ENCODE measurements at places on chromosomes 7 and 10.

DNA sequence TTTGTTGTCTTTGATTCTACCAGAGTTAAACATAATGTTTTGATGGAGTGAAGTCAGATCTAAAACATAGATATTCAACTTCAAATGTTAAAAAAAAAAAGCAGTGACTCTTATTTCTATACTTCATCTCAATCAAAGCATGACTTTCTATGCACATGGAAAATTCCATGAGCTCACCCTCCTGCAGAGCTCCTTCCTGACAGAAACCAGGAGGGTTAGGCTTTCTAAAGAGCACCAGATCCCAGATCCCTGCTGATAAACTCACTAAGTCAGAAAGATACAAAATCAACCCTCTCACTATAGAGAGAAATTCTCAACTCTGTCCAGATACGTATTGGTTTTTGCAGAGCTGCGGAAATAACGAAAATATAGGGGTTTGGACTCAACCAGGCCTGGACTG, 122.6 kb downstream of the FAM107B start:
- no peak for DNase-seq

DNA sequence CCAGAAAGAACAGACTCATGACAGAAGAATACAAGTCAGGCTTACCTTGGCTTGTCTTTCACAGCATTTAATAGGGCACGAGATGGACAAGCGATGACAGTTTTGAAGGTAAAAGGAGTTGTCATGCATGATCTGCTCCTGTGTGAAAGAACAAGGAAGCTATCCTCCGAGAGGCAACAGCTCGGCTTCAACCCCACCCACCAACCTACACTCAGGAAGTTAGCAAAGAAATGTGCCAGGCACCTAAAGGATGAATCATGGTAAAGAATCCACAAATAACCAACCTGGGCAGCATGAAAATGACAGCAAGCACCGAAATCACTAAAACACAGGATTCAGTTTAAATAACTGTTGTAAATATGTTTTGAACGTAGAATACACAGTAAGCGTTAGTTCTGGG, 700.2 kb downstream of the TYW1 start:
- DNase-seq: no peak

GRCh38 chr10:92727141-92727540, 37.4 kb downstream of the HHEX start:
- no peak for DNase-seq

GRCh38 chr10:10946801-10947200, 70.9 kb upstream of the CELF2 start:
- no peak for DNase-seq

DNA sequence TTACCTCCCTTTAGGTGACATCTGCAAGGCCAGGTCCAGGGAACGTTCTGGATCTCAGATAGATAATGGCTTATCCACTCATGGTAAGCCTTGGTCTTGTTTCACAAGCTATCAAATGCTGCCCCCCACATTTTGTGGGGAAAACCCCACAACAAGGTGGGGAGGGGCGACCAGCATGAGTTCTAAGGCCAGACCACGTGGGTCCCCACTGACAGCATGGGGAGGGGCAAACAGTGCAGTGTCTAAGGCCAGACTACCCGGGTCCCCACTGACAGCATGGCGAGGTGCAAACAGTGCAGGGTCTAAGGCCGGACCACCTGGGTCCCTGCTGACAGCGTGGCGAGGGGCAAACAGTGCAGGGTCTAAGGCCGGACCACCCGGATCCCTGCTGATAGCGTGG, 102.8 kb downstream of the DIP2C start:
- DNase-seq: no peak

GRCh38 chr7:34263168-34263567, 357.8 kb downstream of the BMPER start:
- DNase-seq: no peak

- no peak for DNase-seq
Measured at GRCh38 chr7:14009453-14010418, 20.3 kb upstream of the ETV1 start.

DNA sequence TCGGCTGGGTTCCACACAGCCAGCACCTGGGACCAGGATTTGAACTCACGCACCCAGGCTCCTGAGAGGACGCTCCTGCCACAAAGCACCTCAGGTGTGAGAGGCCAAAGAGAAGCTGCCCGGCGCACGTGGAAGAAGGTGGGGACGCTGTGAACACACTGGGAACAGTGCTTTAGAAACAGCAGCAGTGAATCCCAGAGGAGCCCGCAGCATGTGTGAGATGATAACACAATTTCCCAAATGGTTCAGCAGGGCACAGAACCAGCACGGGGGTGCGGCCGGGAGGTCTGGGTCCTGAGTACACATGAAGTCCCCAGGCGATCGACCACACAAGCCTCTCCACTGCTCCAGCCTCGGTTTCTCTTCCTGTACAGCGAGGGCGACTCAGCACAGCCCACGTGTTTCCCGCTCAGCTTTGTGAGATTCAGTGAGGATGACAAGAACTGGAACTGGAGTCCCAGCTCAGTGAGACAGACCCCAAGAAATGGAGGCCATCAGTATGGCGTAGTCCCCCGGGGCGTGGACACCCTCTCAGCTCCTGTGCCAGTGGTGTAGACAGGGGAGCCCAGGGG, 188.3 kb downstream of the MAD1L1 start:
- DNase-seq: no peak

- no peak for DNase-seq
Measured at GRCh38 chr10:79269443-79269842, 77.8 kb upstream of the PPIF start.

- peak; percentile 0 for DNase-seq
Measured at GRCh38 chr7:122975341-122975740, 20.2 kb downstream of the TAS2R16 start.

DNA sequence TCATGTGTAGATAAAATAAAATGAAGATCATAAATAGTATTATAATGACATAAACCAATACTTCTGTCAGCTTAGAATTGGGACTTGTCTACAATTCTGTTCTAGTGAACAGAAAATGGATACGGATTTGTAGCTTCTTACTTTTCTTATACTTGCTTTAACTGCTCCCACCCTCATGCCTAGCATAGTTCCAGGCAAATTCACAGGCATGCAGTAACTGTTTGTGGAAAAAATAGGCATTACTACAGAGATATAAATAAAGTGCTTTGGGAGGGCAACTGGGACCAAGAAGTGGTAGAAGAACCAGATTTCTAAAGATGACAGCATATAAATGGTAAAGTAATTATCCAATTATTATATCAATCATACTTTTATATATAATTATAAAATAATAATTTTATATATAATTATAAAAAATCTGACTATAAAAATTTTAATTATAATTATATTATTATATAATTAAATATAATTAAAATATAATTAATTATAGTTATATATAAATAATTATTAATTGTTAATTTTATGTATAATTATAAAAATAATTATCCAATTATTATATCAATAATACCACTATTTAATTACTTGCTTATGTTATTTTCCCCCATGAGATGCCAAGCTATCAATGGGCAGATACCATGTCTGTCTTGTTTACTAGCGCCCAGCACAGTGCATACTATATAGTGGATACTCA, 144.1 kb downstream of the NOC3L start:
- no peak for DNase-seq

- no peak for DNase-seq
Measured at GRCh38 chr7:72222136-72222535, 190.0 kb downstream of the CALN1 start.

- peak; percentile 27 for DNase-seq
Measured at GRCh38 chr10:99430116-99430450, 341 bp downstream of the GOT1 start.

DNA sequence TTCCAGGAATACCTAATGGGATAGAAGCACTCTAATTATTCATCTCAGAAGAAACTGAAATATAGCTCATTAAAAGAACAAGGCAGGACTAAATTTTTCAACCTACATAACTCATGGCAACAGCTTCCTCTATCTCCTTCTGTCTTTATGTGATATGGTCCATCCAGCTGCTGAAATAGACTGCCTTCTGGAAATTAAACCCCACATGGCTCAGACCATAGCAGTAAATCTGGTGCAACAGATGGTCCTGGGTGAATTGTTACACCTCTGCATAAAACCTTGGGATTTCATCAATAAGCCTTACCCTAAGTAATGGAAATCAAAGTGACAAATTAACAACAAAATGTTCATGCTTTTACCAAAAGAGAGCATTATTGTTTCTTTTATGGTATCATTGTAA, 205.6 kb upstream of the CSTF2T start:
- DNase-seq: no peak

DNA sequence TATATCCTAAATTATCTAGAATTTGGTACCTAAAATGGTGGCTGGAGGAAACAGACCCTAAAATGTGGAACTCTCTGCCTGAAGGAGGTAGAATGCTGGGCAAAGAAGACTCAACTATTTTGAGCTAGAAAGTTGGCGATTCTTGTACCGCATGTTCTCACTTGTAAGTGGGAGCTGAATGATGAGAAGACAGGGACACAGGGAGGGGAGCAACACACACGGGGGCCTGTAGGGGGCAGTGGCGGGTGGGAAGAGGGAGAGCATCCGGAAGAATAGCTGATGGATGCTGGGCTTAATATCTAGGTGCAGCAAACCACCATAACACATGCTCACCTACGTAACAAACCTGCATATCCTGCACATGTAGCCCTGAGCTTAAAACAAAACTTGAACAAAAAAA, 250.6 kb downstream of the CALN1 start:
- DNase-seq: no peak

DNA sequence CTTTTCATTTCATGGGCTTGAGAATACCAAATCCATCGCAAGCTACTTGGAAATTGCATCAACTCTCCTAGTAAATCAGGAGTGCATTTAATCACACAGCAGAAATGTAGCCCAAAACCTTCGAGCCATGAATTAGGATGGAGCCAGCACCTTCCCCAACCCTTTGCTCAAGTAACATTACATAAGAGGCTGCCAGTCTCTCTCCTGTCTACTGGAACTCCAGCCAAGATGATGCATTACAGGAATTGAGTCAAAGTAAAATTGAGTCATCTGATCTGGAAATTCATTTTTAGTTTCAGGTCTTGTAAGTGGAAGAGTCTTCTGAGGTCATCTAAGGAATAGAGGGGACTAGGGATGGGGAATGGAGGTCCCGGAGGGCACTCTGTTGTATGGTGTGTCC, 69.7 kb upstream of the FHIP2A start:
- peak; percentile 83 for DNase-seq

GRCh38 chr10:50375051-50375452, 123.7 kb upstream of the ASAH2 start:
- no peak for DNase-seq

- no peak for DNase-seq
Measured at GRCh38 chr7:154451480-154452457, 399.6 kb downstream of the DPP6 start.

- DNase-seq: peak; percentile 19
Measured at GRCh38 chr10:123272171-123272570, 118.0 kb downstream of the BUB3 start.

GRCh38 chr10:120431251-120431651, 25.8 kb upstream of the PLPP4 start:
- no peak for DNase-seq

DNA sequence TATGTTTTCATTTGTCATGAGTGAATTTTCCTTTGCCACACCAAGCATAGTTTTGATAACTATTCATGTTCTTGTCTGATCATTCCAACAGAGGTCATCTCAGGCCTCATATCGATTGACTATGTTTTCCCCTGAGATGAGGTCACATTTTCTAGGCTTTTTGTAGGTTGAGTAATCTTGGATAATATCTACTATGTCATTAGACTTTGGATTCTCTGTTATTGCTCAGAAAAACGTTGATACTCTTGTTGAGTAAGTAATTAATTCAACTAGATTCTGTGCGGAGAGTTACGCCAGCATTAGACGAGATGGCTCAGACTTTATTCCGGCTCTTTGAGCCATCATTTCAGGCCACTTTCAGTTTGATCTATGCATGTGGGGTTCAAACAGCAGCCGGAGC, 57.7 kb downstream of the KLF6 start:
- no peak for DNase-seq

- DNase-seq: no peak
Measured at GRCh38 chr10:108689891-108690290, 1233.4 kb downstream of the XPNPEP1 start.

DNA sequence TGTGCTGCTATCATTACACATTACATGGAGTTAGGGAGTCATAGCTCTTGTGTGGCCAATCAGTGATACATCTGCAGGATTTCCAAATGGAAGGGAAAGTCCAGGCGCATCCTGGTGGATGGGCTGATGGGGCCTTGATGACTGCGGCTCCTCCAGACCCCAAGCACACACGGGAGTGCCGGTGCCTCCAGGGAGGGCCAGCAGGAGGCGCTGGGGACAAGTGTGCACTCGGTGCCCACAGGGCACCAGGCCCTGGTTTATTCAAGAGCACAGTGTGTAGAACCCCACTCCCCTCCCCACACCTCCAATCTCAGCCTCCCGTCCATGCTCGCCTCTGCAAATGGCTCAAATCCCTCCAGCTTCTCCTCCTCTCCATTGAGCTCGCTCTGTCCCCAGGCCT, 243.9 kb downstream of the USP6NL start:
- DNase-seq: no peak

DNA sequence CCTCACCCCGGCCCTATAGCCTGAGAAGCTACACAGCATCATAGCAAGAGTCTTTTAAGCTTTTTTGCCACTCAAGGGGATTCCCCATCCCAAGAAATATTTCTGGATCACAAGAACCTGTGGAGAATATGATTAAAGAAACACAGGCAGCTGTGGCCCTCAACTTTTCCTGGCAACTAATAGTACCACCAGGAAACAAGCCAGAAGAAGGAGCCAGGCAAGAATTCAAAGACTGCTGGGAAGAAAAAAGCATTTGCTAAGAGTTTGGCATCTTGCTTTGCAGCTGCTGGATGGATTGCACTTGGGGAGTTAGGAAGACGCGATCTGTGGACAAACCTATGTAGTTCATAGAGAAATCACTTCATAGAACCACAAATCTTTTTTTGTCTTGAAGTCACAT, 437.8 kb downstream of the PLXDC2 start:
- DNase-seq: no peak

GRCh38 chr10:47260505-47261111, 39.4 kb upstream of the GDF10 start:
- no peak for DNase-seq

DNA sequence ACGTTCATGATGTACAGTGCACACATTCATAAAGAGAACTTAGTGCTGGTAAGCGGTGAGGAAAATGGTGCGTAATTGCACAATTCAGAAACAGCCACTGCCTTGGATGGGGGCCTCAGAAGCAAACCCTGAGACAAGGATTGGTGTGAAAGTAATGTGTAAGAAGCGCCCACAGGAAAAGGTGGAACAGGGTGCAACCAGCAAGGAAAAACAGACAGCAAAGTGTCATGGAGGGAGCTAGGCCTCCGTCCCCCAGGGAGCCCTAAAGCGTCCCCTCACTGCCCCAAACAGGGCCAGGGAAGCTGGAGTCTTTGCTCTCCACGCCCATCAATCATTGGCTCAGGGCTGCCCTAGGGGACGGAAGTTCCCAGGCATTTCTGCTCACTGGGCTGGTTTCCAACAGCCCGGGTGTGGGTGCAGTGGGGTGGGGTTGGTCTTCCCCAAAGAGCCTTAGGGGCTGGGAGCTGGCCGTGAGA, 9.6 kb upstream of the C10orf105 start:
- DNase-seq: peak; percentile 45

GRCh38 chr10:98169379-98169778, 34.9 kb downstream of the R3HCC1L start:
- no peak for DNase-seq

GRCh38 chr10:124210263-124210662, 116.9 kb upstream of the CHST15 start:
- no peak for DNase-seq
